NCI-H226 (cell line): ENCODE measurements at places on chromosomes 7 and 10.

- no peak for DNase-seq
Observed at GRCh38 chr10:22152403-22152802, 65.4 kb downstream of the EBLN1 start.

GRCh38 chr10:23630376-23630775, 191.5 kb downstream of the OTUD1 start:
- DNase-seq: no peak

GRCh38 chr7:123484199-123484598, 50.2 kb downstream of the IQUB start:
- no peak for DNase-seq

- DNase-seq: no peak
Observed at GRCh38 chr10:72088889-72089575, 681 bp upstream of the SPOCK2 start.

DNA sequence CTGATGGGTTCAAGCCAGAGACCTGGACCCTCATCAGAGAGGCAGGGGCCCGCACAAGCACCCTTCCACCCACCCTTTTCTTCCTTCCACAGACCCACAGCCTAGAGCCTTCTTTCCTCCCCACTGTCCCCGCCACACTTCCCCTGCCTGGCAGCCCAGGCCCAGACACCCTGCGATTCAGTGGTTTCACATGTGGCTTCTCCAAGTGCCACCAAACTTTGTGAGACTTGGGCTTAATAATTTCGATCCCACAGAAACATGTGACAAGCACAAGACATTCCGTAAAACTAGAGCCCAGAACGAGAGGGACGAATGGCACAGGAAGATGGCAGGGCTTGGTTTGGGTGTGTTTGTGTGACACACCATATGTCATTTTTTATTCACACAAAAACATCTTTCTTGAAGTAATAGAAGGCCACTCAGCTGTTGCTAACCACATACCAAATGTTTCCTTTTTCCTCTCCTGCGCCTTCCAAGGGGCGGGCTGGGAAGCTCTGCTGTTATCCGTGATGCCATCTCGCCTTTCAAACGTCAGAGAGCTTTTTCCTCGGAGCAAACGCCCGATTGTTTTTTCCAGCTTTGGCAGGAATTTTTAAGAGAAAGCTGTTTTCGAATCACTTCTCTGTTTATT, 162.9 kb downstream of the GRK5 start:
- DNase-seq: no peak

DNA sequence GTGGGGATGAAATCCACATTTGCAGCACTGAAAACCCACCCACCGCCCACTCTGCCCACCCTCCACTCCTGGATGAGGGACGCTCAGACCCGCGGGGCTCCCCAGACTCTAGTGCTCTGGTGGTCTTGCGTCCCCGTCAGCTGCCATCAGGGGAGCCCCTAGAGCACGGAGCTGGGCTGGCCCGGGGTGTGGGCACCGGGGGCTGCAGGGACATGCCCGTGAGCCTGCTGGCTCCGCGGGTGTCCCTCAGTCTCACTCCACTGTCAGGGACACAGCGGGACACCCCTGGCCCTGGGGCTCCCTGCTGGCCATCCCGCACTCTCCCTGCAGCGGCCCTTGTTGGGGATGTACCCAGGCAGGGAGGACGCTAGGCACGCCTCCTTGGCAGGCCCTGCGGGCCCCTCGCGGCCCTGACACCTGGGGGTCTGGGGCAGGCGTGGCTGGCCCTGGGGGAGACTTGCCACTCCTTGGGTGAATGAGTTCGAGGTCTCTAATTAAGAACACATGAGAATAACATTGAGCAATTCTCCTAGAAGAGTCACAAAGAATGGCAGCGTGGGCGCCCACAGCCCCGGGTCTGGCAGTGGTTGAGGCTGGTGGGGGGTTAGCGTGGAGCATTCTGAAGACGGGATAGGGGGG, 64.2 kb downstream of the CFAP46 start:
- DNase-seq: no peak

DNA sequence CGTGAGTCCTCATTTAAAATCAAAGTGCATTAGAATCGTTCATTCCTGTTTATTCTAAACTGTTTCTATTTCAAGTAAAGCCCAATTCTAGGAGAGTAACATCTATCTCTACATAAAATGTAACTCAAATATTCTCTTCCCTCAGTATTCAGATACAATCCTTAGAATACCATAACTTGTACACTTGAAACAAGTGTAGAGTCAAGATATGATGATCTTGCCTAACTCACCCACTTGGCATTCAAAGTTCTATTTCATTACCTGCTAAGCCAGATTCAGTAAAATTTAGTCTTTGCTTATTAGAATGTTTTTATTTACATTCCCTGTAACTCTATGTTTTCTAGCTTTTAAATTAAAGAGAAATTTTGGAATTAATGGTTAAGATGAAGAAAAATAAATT, 31.6 kb downstream of the PRPS1L1 start:
- DNase-seq: no peak

DNA sequence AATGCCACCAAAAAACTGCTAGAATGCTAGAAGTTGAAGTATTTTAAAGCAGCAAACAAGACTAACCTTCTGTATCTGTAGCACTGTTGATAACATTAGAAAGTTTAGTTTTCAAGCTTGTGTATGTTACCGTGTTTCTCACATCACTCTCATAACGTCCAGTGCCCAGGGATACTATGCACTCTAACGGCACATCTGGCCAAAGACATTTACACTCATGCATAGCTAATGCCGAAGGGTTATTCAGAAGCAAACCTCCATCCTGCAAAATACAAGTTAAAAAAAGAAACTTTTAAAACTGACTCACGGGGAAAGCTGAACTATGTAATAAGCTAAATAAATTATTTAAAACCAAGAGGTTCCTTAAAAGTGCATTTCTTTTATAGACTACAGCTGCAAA, 22.9 kb upstream of the NRCAM start:
- DNase-seq: no peak

DNA sequence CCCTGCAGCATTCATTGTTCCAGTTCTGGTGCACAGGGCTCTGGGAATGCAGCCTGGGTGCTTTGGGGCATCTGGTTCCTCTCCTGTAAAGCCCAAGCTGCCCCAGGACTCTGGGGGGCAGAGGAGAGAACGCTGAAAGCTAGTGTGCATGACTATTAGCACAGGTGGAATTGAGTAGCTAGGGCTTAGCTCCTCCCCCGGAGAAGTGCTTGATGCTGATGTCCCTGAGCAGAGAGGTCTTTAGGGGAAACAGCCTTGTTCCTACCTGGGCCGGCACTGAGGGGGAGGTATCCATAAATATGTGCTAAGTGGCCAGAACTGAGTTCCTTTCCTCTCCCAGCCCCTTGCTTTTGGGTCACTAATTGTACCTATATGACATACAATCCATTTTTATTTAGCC, 3.9 kb downstream of the ADCY1 start:
- DNase-seq: no peak

DNA sequence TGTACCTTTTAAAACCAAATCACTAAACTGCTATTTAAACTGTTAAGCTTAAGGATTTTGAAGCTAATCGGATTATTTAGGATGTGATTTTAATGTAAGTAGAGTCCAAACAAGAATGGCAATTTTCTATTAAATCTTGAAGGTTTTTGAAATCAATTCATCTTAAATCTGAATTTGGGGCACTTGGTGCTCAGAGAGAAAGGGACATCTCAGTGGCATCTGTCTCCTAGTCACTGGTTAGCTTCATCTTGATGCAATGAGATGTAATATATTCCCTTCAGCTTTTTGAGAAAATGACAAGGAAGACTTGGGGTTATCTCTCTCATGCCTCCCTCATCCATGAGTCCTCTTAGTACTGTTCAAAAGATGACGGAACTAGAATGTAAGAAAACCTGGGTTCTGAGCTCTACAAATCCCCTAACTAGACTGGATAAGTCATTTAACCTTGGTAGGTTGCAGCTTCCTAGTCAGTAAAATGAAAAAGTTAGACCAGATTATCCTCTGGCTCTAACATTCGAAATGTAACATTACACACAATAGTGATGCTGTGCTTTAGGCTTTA, 198.5 kb upstream of the NEBL start:
- DNase-seq: no peak

- DNase-seq: no peak
Observed at GRCh38 chr7:129422727-129423126, 11.5 kb upstream of the STRIP2 start.

GRCh38 chr7:101630591-101630990, 1.5 kb upstream of the MYL10 start:
- DNase-seq: peak; percentile 75

GRCh38 chr10:97185326-97186058, at the start of gene SLIT1:
SLIT1 (minus strand) TSS chr10:97185959; CDS start chr10:97185674, 285 bp downstream.
- no peak for DNase-seq
